RPMI8226 (cell line): ENCODE measurements at places on chromosomes 12 and 14.

DNA sequence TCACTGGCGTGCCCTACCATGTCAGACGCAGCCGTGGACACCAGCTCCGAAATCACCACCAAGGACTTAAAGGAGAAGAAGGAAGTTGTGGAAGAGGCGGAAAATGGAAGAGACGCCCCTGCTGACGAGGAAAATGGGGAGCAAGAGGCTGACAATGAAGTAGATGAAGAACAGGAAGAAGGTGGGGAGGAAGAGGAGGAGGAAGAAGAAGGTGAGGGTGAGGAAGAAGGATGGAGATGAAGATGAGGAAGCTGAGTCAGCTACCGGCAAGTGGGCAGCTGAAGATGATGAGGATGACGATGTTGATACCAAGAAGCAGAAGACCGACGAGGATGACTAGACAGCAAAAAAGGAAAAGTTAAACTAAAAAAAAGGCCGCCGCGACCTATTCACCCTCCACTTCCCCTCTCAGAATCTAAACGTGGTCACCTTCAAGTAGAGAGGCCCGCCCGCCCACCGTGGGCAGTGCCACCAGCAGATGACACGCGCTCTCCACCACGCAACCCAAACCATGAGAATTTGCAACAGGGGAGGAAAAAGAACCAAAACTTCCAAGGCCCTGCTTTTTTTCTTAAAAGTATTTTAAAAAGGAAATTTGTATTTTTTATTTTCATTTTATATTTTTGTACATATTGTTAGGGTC is 13.2 kb downstream of the TRIP11 start:
- no peak for DNase-seq

DNA sequence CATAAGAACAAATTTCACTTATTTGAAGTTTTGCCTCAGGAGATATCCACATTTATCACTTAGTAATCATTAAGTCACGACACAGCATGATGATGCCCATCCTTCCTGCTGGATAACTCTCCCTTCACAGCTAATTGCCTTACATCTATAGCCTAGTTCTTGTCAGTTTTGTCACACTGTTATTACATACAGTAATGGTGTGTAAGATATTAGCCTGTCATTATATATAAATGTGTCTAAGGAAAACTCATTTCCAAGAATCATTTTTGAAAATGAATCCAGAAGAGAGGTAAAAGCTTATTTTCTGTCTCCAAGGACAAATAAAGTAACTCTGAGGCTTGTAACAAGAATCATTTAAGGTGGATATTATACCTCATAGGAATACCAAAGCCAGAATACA is 193.2 kb upstream of the ARID2 start:
- no peak for DNase-seq

DNA sequence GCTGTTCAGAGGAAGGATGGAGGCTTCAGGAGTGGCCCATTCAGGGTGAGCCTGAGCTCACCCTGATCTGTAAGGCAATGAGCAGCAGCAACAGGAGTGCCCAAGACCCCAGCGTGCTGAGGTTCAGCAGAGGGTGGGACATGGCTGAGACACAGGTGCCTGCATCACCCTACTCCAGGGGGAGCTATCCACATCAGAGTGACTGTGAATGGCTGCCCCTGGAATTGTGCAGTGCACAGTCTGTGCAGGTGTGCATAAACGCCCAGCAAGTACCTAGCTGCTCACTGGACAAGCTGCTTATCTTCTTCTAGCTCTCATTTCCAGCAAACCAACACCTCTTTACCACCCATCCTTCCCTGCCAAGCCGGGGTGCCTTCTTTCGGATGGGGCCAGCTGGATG is 140.6 kb upstream of the PRMT8 start:
- no peak for DNase-seq

GRCh38 chr12:82963956-82964355 is 277.2 kb downstream of the TMTC2 start:
- DNase-seq, result no peak
